Testis (tissue), 5 donors: ENCODE measurements at places on chromosomes 12 and 14. TPM values are rescaled to one million over a fixed set of nuclear protein-coding genes. Genes with fewer than 3 reads are reported as not detected.

DNA sequence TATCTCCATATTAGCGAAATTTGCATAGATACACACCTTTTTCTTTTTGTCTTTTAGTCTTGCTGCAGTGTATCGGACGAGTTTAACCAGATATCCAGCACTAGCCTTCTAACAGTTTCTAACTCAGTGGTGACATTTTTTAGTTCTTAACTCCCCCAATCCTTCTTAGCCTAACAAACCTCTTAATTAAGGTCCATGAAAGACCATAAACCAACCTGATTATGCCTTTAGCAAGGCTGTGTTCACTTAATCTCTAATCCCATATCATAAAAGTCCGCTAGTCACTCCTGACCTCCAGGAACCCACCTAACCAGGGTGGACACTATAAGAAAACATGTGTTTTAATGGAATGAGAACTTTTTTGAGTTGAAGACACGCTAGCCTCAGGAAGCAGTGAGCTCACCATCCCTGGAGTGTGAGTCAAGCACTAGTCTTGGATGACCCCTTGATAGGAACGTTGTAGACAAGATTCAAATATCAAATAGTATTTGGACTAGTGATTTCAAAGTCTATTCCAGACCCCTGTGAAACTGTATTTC is 9.5 kb downstream of the CDKN1B start:
- DNase-seq: no peak
- H3K36me3 ChIP-seq: no peaks in the 10 kb centered on the region
- peaks cover 11% of the 10 kb centered on the region for H3K4me1 ChIP-seq
- H3K4me3 ChIP-seq: no peak overlapping the region

GRCh38 chr14:65179918-65180724 is 77.8 kb upstream of the MAX start:
- peaks cover 3% of the 10 kb centered on the region for H3K4me1 ChIP-seq
- no peak overlapping the region for H3K4me3 ChIP-seq
- no peaks in the 10 kb centered on the region for H3K27me3 ChIP-seq
- no peaks in the 10 kb centered on the region for H3K36me3 ChIP-seq
- H3K27ac ChIP-seq: no peak overlapping the region

GRCh38 chr14:102096569-102097188 is 9.8 kb upstream of the HSP90AA1 start:
- peak; percentile 92 for DNase-seq
- no peak overlapping the region for H3K4me3 ChIP-seq
- no peak overlapping the region for H3K27ac ChIP-seq
- no peaks in the 10 kb centered on the region for H3K36me3 ChIP-seq
- H3K4me1 ChIP-seq: peaks cover 4% of the 10 kb centered on the region

GRCh38 chr12:19518209-19518608 is 78.9 kb downstream of the AEBP2 start:
- no peaks in the 10 kb centered on the region for H3K27me3 ChIP-seq
- H3K4me1 ChIP-seq: no peaks in the 10 kb centered on the region
- DNase-seq: no peak

GRCh38 chr12:24752763-24753462 is 196.0 kb downstream of the BCAT1 start:
- H3K27me3 ChIP-seq: no peaks in the 10 kb centered on the region
- no peaks in the 10 kb centered on the region for H3K36me3 ChIP-seq
- H3K4me3 ChIP-seq: no peak overlapping the region
- no peak overlapping the region for H3K27ac ChIP-seq
- H3K4me1 ChIP-seq: no peaks in the 10 kb centered on the region

DNA sequence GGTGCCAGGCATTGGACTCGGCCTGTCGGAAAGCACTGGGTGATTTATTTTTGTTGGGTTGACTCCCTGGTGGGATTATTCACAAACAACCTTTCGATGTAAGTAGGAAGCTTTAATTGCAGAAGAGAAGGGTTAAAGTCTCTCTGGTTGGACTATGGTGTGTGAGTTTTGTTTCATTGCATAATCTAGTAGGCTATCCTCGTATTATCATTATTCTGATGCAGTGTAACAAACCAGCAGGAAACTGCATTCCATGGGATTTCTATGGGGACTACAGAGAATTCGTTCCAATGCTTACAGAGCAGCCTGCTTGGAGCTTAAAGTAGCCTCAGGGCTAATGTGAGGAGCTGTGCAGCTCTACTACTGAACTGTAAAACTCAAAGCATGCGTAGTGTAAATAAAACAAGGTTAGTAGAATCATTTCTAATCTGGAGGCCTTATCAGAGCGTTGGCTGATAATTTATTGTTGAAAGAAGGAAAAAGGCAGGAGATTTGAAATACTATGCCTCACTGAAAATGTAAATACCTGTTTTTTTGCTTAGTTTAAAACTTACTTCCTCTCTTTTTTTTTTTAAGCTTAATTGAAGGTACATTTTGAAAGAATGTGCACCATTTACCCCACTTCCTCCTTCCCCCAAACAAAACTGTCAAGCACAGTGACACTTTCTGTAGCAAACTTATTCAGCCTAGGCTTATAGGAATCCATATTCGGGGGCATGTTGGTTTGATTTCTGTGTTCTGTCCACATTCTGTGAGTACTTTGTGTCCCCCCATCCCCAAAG is 226.7 kb downstream of the NPAS3 start:
- H3K36me3 ChIP-seq: no peaks in the 10 kb centered on the region
- no peaks in the 10 kb centered on the region for H3K27me3 ChIP-seq
- H3K27ac ChIP-seq: no peak overlapping the region

GRCh38 chr12:11863478-11863906 is 207.2 kb upstream of the BCL2L14 start:
- H3K4me1 ChIP-seq: peaks cover 37% of the 10 kb centered on the region
- H3K36me3 ChIP-seq: no peaks in the 10 kb centered on the region
- peak; percentile 52 for DNase-seq
- no peaks in the 10 kb centered on the region for H3K27me3 ChIP-seq

GRCh38 chr12:108822497-108823205 is 34.7 kb downstream of the SSH1 start:
- H3K27ac ChIP-seq: no peak overlapping the region
- DNase-seq: no peak
- no peak overlapping the region for H3K4me3 ChIP-seq
- H3K36me3 ChIP-seq: no peaks in the 10 kb centered on the region
- H3K27me3 ChIP-seq: no peaks in the 10 kb centered on the region
- peaks cover 66% of the 10 kb centered on the region for H3K4me1 ChIP-seq

DNA sequence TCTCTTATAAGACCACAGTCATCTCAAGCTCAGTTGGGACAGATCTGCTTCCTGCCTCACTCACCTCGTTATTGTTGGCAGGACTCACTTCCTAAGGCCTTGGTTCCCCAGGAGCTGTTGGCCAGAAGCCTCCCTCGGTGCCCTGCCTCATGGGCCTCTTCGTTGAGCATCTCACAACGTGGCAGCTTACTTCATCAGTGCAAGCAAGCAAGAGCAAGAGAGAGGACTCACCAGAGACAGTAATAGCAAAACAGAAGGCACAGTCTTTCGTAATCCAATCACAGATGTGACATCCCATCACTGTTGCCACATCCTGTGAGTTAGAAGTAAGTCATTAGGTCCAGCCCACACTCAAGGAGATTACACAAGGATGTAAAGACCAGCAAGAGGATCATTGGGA is 5.1 kb upstream of the NUMB start:
- H3K27me3 ChIP-seq: no peaks in the 10 kb centered on the region
- H3K4me3 ChIP-seq: no peak overlapping the region
- H3K27ac ChIP-seq: no peak overlapping the region
- H3K36me3 ChIP-seq: no peaks in the 10 kb centered on the region
- DNase-seq: no peak

DNA sequence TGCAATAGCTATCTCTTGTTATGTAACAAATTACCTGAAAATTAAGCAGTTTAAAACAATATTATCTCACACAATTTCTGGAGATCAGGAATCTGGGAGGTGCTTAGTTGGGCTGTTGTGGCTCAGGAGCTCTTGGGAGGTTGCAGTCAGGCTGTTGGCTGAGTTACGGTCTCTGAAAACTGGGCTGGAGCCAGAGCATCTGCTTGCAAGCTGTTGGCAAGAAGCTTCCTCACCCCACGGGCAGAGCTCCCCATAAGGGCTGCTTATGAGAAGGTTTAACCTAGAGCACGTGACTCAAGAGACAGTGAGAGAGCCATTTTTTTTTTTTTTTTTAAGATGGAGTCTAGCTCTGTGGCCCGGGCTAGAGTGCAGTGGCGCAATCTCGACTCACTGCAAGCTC is 346.8 kb downstream of the ATP23 start:
- H3K4me3 ChIP-seq: peak overlapping the region; percentile 19
- no peaks in the 10 kb centered on the region for H3K36me3 ChIP-seq
- H3K27ac ChIP-seq: no peak overlapping the region
- no peaks in the 10 kb centered on the region for H3K4me1 ChIP-seq
- peak; percentile 18 for DNase-seq

The PLEKHD1 gene
- total RNA-seq: 0.87 TPM

The MYO1H gene
- 1.7 TPM for total RNA-seq

The ZDHHC22 gene
- 1.7 TPM for total RNA-seq

The FAIM2 gene
- total RNA-seq: 15.3 TPM

The MANSC1 gene
- 24.7 TPM for total RNA-seq

The KCNK10 gene
- total RNA-seq: 4.2 TPM
